ENCODE measurements at places on chromosomes 5 and 9.

DNA sequence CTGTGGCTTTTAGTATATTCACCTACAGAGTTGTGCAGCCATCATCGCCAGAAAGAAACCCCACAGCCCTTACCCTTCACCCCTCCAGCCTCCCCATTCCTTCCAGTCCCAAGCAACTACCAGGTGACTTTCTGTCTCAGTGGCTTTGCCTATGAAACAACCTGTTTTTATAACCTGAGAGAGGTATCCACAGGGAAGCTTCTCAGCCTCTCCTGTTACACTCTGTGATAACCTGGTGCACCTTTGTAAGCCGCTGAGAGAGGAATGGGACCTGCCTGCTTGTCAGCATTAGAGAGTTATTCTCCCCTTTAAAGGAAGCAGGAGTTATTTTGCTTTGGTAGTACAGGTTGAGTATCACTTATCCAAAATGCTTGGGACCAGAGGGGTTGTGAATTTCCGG is 93.6 kb downstream of the TRIO start:
- no peak for DNase-seq

- DNase-seq, result no peak
Measured at GRCh38 chr9:128706671-128707381, 4.5 kb downstream of the PKN3 start.

- DNase-seq, result no peak
Measured at GRCh38 chr5:67617051-67617450, 420.5 kb upstream of the CD180 start.

DNA sequence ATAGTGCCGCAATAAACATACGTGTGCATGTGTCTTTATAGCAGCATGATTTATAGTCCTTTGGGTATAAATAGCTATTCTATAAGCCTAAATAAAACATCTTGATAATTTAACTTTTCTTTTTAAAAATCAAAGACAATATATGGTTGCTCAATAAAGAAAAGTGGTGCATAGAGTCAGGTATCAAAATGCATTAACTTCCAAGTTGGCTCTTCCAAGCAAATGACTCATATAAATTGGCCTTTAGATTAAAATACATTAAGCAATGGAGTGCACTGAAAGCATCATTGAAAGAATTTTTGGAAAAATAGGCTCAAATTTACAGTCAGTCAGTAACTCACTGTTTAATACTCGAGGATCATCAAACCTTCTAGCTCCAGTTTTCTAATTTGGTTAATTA is 106.6 kb downstream of the PLCXD3 start:
- no peak for DNase-seq
